Caki2 (cell line): ENCODE measurements at places on chromosomes 7 and 10. TPM values are rescaled to one million over a fixed set of nuclear protein-coding genes. Genes with fewer than 3 reads are reported as not detected.
A peak's percentile ranks its signal among the peaks of the same experiment; 100 is the strongest.

The BTBD16 gene
- total RNA-seq: 0.14 and 0.88 TPM in 2 replicates

The PVRIG gene
- total RNA-seq: 1.4 TPM in 1 of 2 replicates, not detected in the other

The UPF2 gene
- total RNA-seq: 5.7 and 7.9 TPM in 2 replicates

The GIMAP4 gene
- total RNA-seq: not detected in 2 replicates

The MKX gene
- not detected in 2 replicates for total RNA-seq

The PTPRN2 gene
- 0.78 and 0.88 TPM in 2 replicates for total RNA-seq

The LIPM gene
- not detected in 2 replicates for total RNA-seq

- DNase-seq: no peak
Observed at GRCh38 chr10:65312876-65313275, 1613.0 kb upstream of the LRRTM3 start.

DNA sequence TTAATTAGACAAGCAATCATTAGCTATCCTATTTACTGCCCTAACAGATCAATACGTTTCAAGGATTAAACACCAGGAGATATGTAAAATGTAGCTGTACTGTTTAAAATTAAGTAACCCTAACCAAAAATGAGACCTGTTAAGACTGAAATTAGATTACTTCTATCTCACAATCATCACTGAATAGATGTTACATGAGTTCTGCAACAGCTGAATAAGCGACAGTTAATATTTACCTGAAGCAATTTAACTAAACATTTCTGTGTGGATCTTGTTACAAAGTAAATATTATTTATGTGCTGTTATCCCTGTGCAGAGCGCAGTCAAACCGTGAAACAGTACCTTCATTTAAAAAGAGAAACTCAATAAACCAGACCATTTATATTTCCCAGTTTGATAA lies 122.5 kb downstream of the RELN start:
- DNase-seq: peak; percentile 42

DNA sequence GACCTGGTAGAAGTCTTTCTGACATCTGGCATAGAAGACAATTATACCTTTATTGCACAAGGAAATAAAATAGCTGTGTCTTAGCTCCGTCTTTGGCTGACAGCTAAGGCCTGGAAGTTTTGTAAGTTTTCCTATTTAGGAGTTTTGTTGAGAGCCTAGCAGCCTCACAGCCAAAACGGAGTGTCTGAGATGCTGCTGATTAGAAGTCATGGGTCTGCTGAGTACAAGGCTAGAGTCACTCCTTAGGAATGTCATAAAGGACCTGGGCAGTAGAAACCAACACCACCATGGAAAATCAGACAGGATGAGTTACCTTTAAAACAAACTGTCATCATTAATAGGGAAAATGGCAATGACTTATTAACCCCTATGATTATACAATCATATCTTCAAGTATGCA lies 442.5 kb downstream of the KCNMA1 start:
- peak; percentile 73 for DNase-seq

- no peak for DNase-seq
Observed at GRCh38 chr7:90736968-90737939, 141.1 kb downstream of the CDK14 start.

DNA sequence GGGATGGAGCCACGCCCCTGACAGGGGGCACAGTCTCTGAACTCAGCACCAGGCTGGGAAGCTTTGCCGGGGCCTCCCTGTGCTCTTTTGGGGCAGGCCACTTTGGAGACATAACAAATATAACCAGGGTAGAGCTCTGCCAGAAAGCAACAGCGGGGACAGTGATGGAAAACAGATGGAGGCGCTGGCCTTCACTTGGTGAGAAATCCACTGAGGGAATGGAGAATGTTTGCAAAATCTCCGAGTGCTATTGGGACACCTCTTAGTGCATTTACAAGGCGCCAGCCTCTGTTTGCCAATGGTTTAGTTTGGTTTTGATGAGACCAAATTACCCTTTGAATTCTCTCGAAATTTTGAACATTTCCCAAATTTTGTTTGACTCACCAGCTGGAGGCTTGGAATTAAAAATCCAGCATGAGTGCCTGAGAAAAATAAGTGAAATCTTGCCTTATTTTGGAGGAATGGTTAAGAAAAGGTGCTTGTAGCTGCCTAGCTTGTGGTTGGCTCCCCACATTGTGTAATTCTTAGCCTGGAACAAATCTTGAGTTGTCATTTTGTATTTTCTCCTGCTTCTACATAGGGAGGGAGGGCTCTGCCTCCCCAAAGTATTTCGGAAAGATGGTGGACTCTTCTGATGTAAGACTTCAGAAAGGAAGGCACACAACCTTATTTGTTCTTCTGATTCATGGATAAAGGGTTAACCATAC lies 980.5 kb downstream of the LRMDA start:
- no peak for DNase-seq

DNA sequence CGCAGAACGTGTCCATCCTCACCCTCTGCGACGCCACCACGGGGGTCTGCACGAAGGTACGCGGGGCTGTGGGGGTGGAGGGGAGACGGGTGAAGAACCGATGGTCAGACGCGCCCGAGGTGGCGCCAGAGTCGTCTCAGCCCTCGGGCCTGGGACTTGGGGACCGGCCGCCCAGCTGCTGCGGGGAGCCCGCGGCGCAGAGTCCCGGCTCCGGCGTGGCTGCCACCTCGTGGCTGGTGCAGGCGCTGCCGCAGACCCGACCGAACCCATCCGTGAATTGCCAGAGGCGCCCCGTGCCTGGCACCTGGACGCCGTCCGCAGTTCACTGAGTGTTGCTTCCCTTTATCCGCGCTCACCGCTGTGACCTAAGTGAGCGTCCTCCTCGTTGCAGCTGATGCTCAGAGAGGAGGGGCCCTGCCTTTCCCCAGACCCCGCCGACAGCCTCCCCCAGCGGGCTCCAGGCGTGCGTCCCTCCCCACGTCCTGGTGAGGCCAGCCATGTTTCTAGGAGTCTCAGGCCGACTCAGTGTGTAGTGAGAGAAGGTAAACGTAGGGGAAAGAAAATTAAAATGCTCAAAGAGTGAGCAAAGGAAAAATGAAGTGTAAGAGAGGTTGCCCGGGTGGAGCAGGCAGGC lies 208.7 kb downstream of the PAXIP1 start:
- no peak for DNase-seq

- DNase-seq: no peak
Observed at GRCh38 chr10:132697578-132698200, 88.3 kb downstream of the NKX6-2 start.

DNA sequence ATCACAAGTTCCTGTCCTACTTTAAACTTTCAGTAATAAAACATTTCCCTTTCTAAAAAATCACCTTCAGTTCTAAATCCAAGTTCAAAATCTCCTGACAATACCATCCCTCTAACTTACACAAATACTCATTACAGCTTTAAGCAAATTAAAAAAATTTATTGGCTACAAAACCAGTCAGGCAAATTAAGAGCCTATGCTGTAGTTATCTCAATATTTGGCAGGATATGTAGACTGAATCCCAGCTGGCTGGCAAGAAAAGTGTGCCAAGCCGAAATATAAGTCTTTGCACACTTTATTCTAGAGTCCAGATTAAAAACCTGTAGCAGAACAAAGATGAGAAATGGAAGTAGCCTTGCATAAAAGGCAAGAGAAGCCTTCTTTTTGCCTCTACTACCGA lies 9.5 kb downstream of the WAPL start:
- no peak for DNase-seq

DNA sequence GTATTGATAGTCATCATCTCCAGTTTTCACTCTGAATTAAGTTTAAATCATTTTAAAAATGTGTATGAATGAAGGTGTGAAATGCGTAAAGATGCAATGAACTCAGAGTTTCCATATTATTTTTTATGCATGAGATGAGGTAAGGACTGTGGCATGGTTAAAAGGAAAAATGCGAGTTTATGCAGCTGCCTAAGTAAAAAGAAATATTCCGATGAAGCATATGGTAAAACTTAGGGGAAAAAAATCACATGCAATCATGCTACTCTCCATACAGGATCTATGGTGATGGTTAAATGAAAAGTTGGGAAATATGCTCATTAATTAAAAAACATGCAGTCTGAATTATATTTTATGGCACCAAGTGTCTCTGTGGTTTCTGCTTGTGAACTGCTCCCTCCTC lies 77.5 kb upstream of the SP8 start:
- DNase-seq: no peak

DNA sequence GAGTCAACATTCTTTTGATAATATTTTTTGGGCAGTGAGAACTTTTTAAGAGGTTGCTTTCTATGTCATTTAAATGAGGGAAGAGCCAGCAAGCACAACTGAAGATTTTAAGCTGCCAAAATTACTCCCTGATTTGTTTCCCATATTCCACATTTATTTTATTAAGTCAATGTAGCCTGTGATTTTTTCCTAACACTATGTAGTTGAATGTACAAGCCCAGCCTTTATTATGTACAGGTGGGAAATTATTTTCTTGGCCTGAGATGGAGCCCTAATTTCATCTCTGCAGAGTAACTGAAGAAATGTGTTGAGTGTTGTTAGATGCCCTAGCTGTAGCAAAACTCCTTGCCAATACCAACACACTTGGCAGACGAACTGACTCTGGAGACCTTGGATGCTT lies 83.1 kb upstream of the MINDY3 start:
- DNase-seq: no peak

GRCh38 chr10:103881416-103882284 lies 26.3 kb upstream of the SH3PXD2A start:
- no peak for DNase-seq

GRCh38 chr10:52486840-52487611 lies 172.9 kb downstream of the DKK1 start:
- DNase-seq: peak; percentile 43

DNA sequence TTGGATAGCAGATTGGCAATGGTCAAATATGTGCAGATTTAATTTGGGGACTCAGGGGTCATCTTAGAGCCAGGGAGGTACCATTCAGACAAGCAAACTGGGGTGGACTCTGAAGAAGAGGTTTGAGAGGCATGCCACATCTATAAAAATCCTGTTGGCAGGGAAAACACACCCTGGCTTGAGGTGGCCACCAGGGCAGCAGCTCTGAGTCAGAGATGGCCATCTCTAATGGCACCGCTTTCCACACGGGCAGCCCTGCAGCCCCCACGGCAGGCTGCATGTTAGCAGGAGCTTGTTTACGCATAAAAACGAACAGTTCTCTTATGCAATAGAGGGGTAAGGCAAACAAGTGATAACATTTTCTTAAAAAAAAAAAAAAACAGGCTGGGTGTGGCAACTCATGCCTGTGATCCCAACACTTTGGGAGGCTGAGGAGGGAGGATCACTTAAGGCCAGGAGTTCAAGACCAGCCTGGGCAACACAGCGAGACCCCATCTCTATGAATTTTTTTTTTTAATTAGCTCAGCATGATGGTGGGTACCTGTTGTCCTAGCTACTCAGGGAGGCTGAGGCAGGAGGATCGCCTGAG lies 14.9 kb downstream of the DLG5 start:
- no peak for DNase-seq

GRCh38 chr10:74669210-74669609 lies 157.2 kb upstream of the KAT6B start:
- DNase-seq: no peak

DNA sequence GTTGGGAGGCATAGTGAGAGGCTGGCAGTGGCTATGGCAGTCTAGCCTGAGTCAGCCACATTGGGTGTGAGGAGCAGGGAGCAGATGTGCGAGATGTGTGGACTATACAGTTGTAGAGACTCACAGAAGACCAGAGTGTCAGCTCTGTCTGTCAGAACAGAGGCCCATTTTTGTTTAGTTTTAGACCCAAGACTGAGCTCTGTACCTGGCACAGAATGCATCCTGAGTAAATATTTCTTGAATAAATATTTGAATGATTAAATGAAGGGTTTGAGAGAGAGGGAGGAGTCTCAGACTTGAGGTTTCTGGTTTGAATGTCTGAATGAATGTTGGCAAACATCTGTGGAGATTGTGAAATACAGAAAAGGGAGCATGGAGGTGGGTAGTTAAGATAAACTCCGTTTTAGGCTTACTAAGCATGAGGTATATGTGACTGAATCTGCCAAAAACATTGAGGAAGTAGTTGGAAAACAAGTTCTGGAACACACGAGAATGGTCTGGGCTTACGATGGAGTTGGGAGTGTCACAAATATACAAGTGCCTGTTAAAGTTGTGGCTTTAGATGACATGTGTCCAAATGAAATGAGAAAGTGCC lies 3.6 kb downstream of the SEC23IP start:
- DNase-seq: no peak

- no peak for DNase-seq
Observed at GRCh38 chr7:140423501-140423900, 19.6 kb downstream of the RAB19 start.

GRCh38 chr7:20787660-20788419 lies 1.2 kb upstream of the SP8 start:
- DNase-seq: no peak

- no peak for DNase-seq
Observed at GRCh38 chr10:31490858-31491504, 172.0 kb downstream of the ZEB1 start.

GRCh38 chr7:44891372-44891771 lies 6.0 kb upstream of the PURB start:
- no peak for DNase-seq

GRCh38 chr7:140506788-140507464 lies 27.6 kb upstream of the MKRN1 start:
- DNase-seq: no peak

- DNase-seq: peak; percentile 68
Observed at GRCh38 chr7:17696422-17696821, 243.9 kb downstream of the SNX13 start.

GRCh38 chr7:27863880-27864279 lies 123.9 kb downstream of the TAX1BP1 start:
- DNase-seq: peak; percentile 73

DNA sequence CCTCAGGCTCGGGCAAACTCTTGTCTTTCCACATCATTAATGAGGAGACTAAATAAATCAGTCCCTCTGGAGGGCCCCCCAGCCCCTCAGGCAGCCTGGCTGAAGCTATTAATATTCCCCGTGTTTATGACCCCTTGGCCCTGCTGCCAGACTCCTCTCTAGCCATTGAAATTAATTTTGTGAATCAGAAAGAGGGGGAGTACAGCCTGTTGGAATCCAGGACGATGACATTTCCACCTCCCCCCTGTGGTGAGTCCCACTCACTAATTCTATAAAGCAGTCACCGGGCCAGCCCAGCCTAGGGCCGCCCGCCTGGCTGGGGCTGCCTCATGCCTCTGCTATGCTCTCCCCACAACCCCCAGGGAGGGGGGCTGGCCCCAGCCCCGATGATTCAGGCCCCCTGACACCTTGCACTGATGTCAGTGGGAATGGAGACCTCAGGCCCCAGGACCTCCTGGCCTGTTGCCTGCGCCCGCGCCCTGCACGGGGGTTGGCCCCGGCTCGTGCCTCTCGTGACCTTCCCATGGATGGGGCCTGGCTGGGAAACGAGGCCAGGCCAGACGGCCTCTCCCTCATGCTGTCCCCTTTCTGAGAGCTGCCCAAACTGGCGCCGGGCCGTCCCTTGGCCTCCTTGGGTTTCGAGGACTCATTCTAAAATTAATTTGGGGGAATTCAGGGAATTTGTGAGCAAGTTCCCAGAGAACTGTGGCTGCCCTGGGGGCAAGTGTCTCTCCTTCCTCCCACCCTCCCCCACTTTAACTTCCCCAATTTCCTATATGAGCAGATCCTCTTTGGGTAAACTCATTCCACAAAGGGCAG lies 34.0 kb downstream of the TMEM270 start:
- DNase-seq: no peak

- DNase-seq: no peak
Observed at GRCh38 chr10:113216102-113216501, 266.1 kb downstream of the TCF7L2 start.
